ENCODE measurements at places on chromosomes 6 and 20. TPM values are rescaled to one million over a fixed set of nuclear protein-coding genes. Genes with fewer than 3 reads are reported as not detected.

The ZBP1 gene
- total RNA-seq = not detected

DNA sequence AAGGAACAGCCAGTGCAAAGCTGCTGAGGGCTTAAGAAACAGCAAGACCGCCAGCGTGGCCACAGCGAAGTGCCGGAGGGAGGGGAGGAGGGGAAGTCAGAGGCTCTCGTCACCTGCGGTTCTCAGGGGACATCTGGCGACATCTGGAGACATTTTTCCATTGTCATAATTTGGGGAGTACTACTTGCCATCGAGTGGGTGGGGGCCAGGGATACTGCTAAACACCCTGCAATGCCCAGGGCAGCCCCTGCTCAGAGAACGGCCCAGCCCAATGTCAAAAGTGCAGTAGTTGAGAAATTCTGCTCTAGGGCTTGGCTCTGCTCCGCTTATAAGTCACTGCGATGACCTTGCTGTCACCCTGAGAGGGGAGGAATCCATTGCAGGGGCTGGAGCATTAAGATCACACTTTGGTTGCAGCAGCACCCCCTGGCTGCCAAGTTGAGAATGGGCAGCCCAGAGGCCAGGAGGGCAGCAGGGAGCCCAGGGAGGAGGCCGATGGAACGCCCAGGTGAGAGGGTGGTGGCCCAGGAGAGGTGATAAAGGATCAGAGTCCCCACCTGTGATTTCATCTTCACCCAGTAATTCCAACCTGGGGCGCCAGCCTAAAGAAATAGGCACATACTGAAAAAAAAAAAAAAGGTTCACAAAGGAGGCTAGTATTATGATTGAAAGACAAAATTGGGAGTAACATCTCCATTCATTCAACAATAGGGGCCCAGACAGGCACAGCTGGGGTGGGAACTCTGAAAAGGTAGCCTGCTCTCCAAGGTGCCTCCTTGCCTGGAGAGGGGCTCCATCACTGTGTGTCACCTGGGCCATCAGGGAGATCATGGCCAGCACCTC, 218.2 kb downstream of the BMP7 start:
- DNase-seq = peak; percentile 57

DNA sequence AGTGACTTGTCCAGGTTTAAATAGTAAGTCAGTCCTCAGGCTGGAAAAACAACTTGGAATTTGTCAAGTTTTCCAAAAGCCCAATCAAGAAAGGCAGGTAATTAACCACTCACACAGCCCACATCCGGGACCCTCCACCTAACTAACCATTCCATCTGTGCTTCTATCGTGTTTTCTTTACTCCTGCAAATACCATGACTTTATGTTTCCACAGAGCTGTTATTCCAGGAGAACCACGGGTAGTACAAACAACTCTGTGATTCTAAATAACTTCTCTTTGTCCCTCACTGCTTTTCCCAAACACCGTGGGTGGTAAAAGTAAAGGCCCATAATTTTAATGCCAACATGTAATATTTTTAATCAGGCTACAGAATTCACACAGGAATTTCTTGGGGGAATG, 49.6 kb upstream of the NT5E start:
- DNase-seq = no peak

DNA sequence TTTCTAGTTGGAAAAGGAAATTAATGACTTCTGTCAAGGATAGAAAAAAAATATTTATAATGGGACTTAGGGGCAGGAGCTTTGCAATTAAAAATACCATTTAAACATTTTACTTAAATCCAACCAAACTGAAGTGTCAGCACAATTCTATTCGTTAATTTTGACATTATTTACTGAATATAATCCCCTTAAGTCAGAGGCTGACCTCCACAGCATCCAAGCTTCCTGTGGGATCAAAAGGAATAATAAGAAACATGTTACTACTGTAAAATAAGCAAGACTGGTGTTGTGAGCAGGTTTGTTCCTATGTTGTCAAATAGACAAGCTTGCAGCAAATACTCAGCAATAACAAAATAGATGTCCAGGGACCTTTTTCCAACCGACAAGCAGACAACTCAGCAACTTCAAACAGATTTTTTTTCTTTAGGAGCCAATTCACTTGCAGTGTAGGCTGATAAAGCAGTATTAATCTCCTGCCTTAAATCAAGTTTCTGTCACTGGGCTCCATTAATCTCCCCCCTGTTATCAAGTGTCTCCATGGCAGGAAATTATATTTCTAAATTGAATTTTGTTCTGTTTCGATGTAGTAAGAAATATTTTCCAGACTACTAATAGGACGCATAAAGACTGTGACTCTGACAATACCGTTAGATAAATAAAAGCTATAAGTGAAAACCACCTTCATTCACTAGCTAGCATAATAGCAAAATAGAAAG, 157.4 kb downstream of the HACE1 start:
- DNase-seq = no peak

- DNase-seq = peak; percentile 79
Measured at GRCh38 chr6:49550492-49551077, at the start of gene C6orf141. C6orf141 (plus strand) TSS chr6:49550668; CDS start chr6:49550793, 125 bp downstream.

- DNase-seq = no peak
Measured at GRCh38 chr6:19538096-19538495, 299.1 kb upstream of the ID4 start.
